ENCODE measurements at places on chromosomes 12 and 14.

DNA sequence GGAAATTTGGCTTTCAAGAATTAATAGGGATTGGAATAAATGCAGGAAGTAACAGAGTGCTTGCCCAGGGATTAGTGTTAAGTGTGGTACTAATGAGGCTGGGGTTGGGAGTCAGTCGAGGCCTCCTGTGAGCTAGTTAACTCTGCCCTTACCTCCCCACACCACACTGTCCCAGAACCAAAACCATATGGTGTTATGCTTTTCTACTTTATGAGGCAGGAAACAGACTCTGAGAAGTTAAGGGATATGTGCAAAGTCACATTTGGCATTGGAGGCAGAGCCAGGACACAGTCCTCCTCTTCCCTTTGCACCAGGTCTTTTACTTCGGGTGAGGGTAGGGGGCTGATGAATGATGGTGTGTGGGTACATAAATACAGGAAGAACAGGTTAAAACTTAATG lies 41.9 kb downstream of the PELI2 start:
- no peak for DNase-seq

- DNase-seq, result peak; percentile 49
These were observed 242.0 kb downstream of the NEDD1 start for GRCh38 chr12:97148941-97149559.

DNA sequence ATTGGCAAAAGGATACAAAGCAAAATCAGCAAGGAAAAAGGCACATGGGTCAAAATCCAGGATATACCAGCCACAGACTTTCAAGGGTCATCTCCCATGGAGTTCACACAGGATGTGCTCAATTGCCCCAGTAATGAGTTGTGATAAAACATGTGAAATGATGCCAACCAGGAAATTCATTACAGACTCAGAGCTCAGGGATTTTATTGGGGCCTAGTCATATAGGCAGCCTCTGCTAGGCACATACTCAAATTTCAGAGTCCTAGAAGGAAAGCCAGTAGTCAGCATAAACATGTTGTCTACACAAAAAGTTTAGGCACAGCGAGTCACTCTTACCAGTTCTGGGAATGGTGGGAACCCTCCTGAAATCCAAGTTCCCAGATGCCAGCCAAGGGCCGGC lies 64.4 kb upstream of the OSBPL8 start:
- DNase-seq, result no peak

DNA sequence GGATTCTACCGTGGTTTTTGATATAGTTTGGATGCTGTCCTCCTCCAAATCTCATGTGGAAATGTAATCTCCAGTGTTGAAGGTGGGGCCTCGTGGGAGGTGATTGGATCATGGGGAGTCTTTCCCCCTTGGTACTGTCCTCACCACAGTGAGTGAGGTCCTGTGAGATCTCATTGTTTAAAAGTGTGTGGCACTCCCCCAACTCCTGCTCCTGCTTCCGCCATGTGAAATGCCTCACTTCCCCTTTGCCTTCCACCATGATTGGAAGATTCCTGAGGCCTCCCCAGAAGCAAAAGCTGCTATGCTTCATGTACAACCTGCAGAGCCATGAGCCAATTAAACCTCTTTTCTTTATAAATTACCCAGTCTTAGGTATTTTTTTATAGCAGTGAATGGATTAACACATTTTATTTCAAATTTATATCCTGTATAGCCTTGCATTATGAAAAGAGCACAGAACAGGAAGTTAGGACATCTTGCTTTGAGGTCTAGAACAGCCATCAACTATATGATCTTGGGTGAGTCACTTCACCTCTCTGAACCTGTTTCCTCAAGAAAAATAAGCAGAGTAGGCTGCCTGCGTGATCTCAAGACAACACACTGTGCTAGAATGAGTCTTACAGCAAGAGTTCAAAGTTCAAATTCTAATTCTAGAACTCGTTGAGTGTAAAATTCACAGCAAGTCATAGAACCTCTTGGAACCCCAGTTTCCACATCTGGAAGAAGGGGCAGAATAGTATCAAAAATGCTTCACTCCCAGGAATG lies 160.9 kb upstream of the EEA1 start:
- no peak for DNase-seq

DNA sequence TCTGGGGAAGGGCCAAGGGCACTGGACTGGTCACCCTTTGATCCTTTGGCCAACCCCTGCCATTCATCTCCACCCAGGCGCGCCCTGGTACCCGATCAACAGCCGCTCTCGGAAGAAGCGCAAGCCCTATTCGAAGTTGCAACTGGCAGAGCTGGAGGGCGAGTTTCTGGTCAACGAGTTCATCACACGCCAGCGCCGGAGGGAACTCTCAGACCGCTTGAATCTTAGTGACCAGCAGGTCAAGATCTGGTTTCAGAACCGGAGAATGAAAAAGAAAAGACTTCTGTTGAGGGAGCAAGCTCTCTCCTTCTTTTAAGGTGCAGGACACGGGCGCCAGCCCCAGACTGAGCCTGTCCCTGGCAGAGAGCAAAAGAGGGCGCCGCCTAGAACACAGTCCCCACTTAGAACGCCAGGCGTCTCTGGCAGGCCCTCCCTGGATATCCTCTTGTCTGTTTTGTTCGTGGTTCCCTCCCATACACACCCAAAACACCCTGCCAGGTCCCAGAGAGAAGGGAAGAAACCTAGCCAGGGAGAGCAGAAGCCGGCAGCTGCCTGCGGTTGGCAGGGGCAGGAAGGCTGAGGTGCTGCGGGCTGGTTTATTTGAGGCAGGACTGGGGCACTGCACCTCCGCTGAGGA lies 1.7 kb downstream of the HOXC12 start:
- no peak for DNase-seq

GRCh38 chr12:108989376-108989775 lies 31.5 kb downstream of the SVOP start:
- DNase-seq, result no peak

DNA sequence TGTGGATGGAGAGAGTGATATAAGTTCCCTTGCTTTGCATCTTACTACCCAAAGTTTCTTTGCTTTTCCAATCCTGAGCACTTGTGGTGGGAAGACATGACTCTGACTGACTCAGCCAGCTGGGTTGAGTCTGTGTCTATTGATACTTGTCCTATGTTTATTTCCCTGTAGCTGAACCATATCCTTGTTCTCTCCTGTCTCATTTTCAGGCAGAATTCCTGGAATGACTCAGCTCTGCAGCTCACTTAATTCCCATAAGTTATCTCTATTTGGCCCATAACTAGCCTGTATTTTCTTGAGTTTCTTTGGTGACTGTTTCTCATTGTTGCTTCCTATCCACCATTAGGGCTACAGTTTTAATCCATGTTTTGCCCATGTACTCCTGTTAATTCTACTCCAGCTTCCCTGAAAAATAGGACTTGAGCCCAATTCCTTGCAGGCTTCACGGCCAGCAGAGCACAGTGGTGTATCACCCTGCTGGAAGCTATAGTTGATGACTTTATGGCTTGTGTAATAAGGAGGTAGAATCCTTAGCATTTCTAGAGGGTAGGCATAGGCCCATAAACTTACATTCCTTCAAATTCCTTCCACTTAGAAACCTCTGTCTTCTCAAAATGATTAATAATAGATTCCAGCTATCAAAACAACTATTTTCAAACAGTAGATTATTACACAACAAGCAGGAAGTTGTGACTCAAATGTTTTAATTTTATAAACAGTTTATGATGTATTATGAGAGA lies 183.1 kb downstream of the TMTC3 start:
- no peak for DNase-seq

GRCh38 chr14:51681411-51681810 lies 29.7 kb downstream of the FRMD6 start:
- no peak for DNase-seq

Data from stimulated activated CD4-positive, alpha-beta T cell treated with anti-CD3 and anti-CD28 coated beads, Interleukin-12 subunit alpha, Interleukin-12 subunit beta, amount 100 ng/mL, for 4 hours (primary cell).